ENCODE measurements at places on chromosomes 6 and 20. TPM values are rescaled to one million over a fixed set of nuclear protein-coding genes. Genes with fewer than 3 reads are reported as not detected.

HRH3 gene
- not detected for total RNA-seq

GRCh38 chr20:6680441-6680840, 87.0 kb upstream of the BMP2 start:
- H3K36me3 ChIP-seq = no peaks in the 10 kb centered on the region
- no peaks in the 10 kb centered on the region for H3K27me3 ChIP-seq
- peaks cover 12% of the 10 kb centered on the region for H3K4me1 ChIP-seq

- no peak for DNase-seq
- H3K27me3 ChIP-seq = peaks cover 15% of the 10 kb centered on the region
- peaks cover 4% of the 10 kb centered on the region for H3K4me1 ChIP-seq
- H3K4me3 ChIP-seq = no peak overlapping the region
- H3K27ac ChIP-seq = no peak overlapping the region
Observed at GRCh38 chr6:131460614-131461000, 112.4 kb upstream of the ARG1 start.

DNA sequence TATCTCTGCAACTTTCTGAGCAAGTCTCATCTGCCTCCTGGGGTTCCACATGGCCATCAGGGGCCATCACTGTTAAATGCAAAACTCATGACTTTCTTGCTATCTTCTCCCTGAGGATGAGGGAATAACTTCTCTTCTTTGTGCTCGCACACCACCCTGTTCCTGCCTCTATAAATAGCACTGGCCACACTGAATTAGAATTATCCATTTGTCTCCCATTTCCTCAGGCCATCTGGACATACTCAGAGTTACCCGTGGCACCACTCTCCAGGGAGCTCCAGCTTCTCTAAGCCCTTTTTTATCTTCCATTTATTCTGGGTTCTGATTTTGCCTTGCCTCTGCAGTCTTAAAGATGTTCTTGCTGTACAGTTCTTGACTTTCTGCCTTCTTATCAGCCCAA, 72.8 kb upstream of the ECI2 start:
- DNase-seq = no peak
- H3K4me1 ChIP-seq = peaks cover 6% of the 10 kb centered on the region
- no peak overlapping the region for H3K27ac ChIP-seq
- no peak overlapping the region for H3K4me3 ChIP-seq
- H3K27me3 ChIP-seq = peaks cover 2% of the 10 kb centered on the region

- no peaks in the 10 kb centered on the region for H3K4me1 ChIP-seq
- DNase-seq = no peak
- H3K27me3 ChIP-seq = peaks cover under 1% of the 10 kb centered on the region
Observed at GRCh38 chr20:37490663-37491350, 30.2 kb upstream of the NNAT start.

Measured in chondrocyte (in vitro differentiated cells).